Stimulated activated CD8-positive, alpha-beta memory T cell treated with anti-CD3 and anti-CD28 coated beads, Interleukin-15, amount 100 ng/mL, for 4 hours (primary cell): ENCODE measurements at places on chromosomes 4 and X.

DNA sequence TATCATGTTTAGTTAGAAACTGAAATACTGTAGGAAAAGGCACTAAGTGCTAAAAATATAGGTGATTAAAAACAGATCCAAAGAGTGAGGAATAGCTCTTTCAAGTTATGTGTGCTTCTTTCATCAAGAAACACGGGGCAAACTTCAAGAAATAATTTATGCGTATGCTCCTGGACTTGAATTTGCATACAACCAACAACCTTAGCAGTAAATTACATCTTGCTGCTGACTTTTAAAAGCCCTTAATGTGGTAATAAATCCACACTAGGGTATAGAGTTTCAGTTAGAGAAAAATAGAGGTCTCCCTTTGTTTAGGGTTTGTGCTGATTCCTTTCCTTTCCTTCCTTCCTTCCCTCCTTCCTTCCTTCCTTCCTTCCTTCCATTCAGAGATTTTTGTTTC lies 94.5 kb upstream of the GC start:
- no peak for DNase-seq

- DNase-seq, result no peak
Observed at GRCh38 chr4:16544251-16544721, 318.0 kb upstream of the TAPT1 start.

- no peak for DNase-seq
Observed at GRCh38 chr4:100489305-100489704, 28.5 kb downstream of the EMCN start.

GRCh38 chrX:40076750-40077575 lies 20.8 kb downstream of the BCOR start:
- no peak for DNase-seq

DNA sequence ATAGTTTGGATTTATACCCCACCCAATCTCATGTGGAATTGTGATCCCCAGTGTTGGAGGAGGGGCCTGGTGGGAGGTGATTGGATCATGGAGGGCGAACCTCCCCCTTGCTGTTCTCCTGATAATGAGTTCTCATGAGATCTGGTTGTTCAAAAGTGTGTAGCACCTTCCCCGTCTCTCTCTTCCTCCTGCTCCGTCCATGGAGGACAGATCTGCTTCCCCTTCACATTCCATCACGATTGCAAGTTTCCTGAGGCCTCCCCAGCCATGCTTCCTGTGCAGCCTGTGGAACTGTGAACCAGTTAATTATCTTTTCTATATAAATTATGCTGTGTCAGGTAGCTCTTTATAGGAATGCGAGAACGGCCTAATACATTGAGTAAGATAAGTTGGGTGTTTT lies 518.8 kb upstream of the LCORL start:
- DNase-seq, result no peak

DNA sequence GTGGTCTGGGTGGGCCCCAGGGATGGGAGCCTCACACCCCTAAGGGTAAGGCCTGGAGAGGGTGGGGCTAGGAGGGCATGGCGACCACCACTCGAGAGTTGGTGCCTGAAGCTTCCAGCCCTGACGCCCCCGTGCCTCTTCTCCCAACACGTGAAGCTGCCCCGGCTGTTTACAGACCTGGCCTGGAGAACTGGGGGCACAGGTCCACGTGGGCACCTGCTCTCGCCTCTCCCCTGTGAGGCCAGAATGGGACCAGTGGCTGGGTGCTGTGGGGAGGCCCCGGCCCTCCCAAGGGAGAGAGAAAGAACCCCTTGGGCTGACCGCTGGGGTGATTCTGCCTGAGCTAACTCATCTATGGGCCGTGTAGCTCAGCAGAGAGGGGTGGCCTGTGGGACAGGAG lies 15.5 kb downstream of the NAT8L start:
- no peak for DNase-seq

- DNase-seq, result no peak
Observed at GRCh38 chr4:123485601-123486000, 89.0 kb downstream of the SPRY1 start.

GRCh38 chrX:108299101-108299591 lies 139.1 kb downstream of the COL4A6 start:
- DNase-seq, result no peak

DNA sequence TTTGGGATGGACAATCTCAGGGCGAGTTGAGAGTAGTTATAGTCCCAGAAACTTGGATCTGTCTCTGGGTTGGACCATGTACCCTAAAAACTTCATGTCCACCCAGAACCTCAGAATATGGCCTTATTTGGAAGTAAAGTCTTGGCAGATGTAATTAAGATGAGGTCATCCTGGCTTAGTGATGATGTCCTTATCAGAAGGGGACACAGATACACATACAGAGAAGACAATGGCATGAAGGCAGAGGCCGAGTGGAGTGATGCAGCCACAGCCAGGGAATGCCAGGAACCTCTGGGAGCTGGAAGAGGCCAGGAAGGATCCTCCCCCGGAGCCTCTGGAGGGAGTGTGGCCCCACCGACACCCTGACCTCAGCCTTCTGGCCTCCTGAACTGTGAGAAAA lies 61.2 kb upstream of the STX18 start:
- no peak for DNase-seq

DNA sequence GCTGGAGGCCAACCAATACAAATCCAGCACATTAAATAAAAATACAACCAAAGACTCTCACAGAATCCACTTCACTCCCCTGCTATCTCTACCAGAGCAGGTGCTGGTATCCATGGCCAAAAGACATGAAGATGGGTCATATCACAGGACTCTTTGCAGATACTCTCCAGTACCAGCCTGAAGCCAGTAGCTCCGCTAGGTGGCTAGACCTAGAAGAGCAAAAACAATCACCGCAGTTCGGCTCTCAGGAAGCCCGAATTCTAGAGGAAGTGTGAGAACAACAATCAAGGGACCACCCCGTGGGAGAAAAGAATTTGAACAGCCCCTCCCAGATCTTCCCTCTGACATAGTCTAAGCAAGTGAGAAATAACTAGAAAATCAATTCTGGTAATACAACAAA lies 20.2 kb downstream of the CLIC2 start:
- DNase-seq, result no peak

- DNase-seq, result no peak
Observed at GRCh38 chrX:2974961-2975360, 31.4 kb upstream of the ARSH start.

- DNase-seq, result no peak
Observed at GRCh38 chr4:183333983-183334382, 11.8 kb upstream of the CLDN24 start.
